Renal pelvis (tissue), 12 donors: ENCODE measurements at places on chromosomes 2 and 18. TPM values are rescaled to one million over a fixed set of nuclear protein-coding genes. Genes with fewer than 3 reads are reported as not detected.
A peak's percentile ranks its signal among the peaks of the same experiment; 100 is the strongest.

GRCh38 chr18:48106976-48107781, 176.7 kb upstream of the SMAD2 start:
- peak; percentile 33 for DNase-seq

DNA sequence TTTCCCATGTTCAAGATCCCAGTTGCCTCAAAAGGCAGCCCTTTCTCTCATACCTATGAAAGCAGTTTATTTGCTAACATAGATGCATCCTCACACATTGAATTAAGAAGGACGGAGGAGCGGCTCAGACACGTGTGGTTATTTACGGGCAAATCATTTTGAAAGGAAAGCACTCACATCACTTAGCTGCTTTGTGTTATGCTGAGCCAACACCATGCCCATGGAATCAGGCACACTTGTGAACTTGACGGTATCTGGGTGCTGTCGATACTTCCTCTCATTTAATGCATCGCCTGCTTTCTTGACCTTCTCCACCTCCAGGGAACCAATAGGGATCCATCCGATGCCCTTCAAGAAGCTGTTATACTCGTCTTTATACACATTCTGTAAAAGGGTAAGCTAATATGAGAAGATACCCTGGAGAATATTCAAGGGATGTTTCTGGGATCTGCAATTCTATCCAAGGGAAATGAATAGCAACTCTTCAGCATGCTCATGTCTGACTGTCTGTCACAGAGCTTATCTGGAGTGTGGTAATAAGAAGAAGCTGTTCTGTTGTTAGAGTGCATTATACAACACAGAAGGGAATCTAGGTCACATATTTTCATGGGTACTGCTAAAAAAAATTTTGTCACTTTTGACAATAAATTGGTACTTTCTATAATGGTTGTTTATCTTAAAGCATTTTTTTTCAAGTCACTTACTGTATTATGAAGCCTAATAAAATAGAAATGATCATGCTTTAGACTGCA, 63.3 kb downstream of the NEB start:
- DNase-seq = no peak

- no peak for DNase-seq
Observed at GRCh38 chr2:10434886-10435819, 13.0 kb downstream of the ODC1 start.

DNA sequence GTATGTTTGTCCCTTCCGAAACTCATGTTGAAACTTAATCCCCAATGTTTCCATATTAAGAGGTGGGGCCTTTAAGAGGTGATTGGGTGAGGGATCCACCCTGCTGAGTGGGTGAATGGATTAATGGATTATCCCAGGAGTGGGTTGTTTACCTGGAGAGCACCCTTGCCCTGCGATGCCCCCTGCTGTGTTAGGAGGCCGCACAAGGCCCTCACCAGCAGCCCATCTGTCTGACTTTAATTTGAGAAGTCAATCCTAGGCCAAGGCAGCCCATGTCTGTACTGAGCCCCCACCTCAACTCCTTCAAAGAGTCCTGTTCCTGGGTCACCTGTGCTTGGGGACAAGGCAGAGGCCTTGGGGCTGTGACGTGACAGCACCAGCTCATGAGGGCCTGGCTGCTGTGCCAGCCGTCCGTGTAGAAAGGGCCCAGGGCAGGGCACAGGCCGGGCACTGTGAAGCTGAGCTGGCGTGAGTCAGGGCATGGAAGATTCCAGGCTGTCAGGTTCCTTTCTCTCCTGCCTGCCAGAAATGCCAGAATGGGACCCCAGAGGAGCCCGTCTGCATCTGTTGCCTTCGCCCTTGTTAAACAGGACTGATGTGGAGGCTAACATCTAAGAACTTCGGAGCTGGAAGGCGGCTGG, 21.3 kb upstream of the TAF1B start:
- DNase-seq = no peak

DNA sequence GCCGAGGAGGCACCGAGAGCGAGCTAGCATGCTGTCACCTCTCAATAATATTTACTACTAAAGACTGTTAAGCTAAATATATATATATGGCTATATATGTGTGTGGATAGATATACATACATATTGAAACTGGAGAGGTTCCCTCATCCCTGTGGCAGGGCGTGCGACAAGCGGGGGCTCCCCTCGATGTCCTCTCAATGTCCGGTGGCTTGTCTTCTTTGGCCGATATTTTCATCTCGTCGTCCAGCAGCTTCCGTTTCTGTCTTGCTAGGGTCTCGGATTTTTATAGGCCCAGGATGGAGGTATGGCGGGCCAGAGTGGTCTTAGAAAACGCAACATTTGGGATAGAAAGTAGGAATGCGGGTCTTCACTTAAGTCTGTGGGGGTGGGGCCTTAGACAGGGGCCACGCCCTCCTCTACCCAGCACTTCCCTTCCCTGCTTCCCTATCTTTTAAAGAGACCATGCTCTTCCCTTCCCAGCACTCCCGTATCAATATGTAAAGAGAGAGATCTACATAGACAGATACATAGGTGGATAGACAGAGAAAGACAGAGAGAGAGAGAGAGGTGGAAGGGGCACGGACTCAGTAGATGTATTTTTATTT, 866.8 kb downstream of the DSC3 start:
- no peak for DNase-seq

- DNase-seq = no peak
Observed at GRCh38 chr2:10658041-10658913, 31.5 kb downstream of the NOL10 start.

DNA sequence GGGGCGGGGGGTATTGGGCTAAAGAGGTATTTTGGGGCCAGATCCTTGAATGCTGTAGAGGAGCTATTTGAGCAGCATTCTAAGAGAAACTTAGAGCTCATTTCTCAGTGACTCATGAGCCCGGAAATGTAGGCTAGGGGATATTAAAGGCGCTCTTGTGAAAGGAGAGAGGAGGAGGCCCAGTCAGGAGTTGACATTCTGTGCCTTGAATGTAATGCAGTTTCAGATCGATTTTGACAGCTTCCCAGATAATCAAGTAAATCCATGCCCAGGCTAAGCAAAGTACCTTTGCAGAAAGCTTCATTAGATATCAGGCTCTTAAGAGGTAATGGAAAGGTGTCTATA, 1.5 kb downstream of the CAB39 start:
- no peak for DNase-seq

DNA sequence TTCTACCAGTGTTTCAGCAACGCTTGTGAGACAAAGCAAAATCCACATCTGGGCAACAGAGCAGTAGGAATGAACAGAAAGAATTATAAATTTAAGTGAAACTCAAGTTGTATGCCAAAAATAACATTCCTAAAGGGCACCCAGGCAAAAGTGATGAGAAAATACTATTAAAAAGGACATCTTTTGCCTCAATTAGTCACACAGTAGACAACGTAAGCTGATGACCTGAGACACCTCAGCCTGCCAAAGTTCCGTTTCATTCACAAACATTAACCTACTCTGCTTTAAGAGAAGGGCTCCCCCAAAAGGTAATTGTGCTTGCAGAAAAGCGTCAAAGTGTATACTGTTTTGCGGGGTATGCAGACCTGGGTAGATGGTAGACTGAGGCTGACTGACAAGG, 7.2 kb downstream of the HDLBP start:
- no peak for DNase-seq

DNA sequence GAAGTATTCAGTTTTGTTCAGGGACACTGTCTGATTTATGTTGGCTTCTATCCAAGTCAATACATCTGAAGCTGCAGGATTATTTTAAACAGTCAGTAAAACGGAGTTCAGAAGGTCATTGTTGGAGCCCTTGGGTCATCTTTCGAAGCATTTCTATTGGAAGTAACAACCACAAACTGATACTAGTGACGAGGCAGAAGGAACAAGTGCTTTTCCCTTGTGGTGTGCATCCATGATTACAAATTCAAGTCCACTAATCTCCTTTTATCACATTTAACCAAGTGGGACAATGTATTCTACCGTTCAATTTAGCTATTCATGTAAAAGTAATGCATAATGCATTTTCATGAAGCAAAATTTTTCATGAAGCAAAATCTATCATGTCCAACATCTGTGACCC, 76.9 kb downstream of the CD226 start:
- DNase-seq = no peak

DNA sequence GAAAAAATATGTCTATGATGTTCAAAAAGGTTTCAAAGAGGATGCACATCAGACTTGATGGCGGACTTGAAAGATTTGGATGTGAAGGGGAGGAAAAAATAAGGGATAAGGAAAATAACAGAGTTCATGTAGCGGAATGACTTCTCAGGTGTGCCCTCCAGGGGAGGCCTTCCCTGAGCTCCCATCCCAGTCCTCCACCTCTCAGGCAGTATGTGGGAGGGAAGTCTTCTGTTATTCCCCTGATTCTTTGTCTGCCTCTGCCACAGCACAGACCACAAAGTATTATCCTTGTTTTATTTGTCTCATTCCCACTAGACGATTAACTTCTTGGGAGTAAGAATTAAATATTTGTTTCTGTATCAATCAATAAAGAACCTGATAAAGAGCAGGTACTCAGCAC, 17.7 kb downstream of the COL5A2 start:
- DNase-seq = no peak

GRCh38 chr2:222993920-222994650, 57.9 kb upstream of the KCNE4 start:
- DNase-seq = peak; percentile 35

- no peak for DNase-seq
Observed at GRCh38 chr2:15797231-15797938, 143.0 kb upstream of the MYCN start.

DNA sequence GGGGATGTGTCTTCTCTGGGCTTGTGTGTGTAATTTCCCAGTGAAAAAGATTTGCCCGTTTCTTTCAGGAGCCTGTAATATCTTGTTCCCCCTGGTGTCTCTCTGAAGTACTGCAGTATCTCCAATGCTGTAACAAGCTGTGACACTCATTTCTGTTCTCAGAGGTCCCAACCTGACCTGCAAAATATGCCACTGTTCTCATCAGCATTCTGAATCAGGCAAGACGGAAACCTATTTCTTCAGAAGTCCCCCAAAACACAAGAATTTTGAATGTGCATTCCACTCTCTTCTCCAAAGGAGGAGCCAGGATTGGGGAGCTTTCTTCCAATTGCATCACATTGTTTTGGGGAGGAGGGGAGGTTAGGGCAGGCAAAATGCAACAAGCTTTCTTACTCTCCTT, 77.0 kb upstream of the CNGA3 start:
- no peak for DNase-seq

GRCh38 chr2:79638954-79639353, 126.1 kb downstream of the CTNNA2 start:
- no peak for DNase-seq

GRCh38 chr2:113858764-113859163, 31.1 kb upstream of the ACTR3 start:
- no peak for DNase-seq

- no peak for DNase-seq
Observed at GRCh38 chr2:230329946-230330605, 3.1 kb downstream of the SP140L start.

DNA sequence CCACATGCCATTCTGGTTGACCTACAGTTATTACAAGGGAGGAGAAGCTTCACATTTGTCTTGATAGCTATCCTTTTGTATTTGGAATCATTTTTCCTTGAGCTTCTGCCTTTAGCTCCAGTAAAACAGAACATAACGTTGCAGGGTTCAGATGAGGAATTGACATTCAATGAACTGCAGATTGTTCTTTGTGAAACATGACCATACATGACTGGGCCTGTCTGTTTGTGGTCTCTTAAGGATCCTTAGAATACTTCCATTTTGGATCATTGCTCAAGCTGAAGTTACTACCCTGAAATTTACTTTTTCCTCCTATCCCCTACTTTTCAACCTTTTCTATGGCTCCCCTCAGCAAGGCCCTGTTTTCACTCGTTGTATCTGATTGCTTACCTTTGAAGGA, 1281.7 kb upstream of the CELF4 start:
- no peak for DNase-seq

- DNase-seq = no peak
Observed at GRCh38 chr2:224518806-224519580, 66.2 kb downstream of the CUL3 start.

DNA sequence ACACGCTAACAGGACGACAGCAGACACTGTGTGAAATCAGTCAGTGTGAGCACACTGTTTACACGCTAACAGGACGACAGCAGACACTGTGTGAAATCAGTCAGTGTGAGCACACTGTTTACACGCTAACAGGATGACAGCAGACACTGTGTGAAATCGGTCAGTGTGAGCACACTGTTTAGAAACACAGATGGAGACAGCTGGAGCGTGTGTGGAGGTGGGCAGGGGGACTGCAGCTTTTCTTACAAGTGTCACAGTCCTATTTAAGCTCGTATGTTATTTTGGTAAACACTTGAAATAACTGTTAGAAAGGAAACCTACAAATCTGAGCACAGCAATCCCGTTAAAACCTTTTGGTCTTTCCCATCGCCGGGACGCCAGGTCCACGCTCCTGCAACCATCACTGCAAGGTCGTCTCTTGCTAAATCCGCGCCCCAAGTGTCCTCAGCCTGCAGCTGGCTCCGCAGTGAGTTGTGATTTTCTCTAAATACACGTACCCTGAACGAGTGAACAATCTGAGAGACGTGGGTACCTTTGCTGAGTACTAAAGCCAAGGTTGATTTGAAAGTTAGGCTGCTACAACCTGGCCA, 58.9 kb upstream of the CTDP1 start:
- DNase-seq = no peak

GRCh38 chr2:44652701-44653100, 288.8 kb upstream of the SIX3 start:
- no peak for DNase-seq

GRCh38 chr18:62183578-62184195, 3.2 kb downstream of the PIGN start:
- peak; percentile 47 for DNase-seq

DNA sequence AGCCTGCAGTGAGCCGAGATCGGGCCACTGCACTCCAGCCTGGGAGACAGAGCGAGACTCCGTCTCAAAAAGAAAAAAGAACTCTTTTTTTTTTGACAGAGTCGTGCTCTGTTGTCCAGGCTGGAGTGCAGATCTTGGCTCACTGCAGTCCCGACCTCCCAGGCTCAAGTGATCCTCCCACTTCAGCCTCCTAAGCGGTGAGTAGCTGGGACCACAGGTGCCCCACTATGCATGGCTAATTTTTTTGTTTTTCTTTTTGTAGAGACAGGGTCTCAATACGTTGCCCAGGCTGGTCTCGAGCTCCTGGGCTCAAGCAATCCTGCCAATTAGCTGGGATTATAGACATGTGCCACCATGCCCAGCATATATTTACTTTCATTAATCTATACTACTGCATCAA, 12.5 kb upstream of the INO80D start:
- DNase-seq = no peak

CCDC141 gene
- polyA plus RNA-seq = 0.12 TPM

STARD6 gene
- 0.44 TPM for polyA plus RNA-seq

PROM2 gene
- 44.5 TPM for polyA plus RNA-seq

ZNF407 gene
- polyA plus RNA-seq = 9.1 TPM
